CD4-positive, alpha-beta memory T cell (primary cell): ENCODE measurements at places on chromosomes 4 and X. TPM values are rescaled to one million over a fixed set of nuclear protein-coding genes. Genes with fewer than 3 reads are reported as not detected.

- H3K27me3 ChIP-seq, result no peaks in the 10 kb centered on the region
- peak; percentile 2 for DNase-seq
Observed at GRCh38 chr4:55184600-55185523, 59.5 kb upstream of the KDR start.

GRCh38 chr4:15414551-15415091, 13.2 kb upstream of the C1QTNF7 start:
- no peaks in the 10 kb centered on the region for H3K36me3 ChIP-seq
- H3K27me3 ChIP-seq, result no peaks in the 10 kb centered on the region
- H3K4me3 ChIP-seq, result no peak overlapping the region
- peaks cover 22% of the 10 kb centered on the region for H3K4me1 ChIP-seq
- H3K27ac ChIP-seq, result no peak overlapping the region

GRCh38 chrX:154436374-154436982, 476 bp upstream of the GDI1 start:
- H3K4me3 ChIP-seq, result peak overlapping the region; percentile 35
- no peaks in the 10 kb centered on the region for H3K27me3 ChIP-seq
- H3K36me3 ChIP-seq, result peaks cover 7% of the 10 kb centered on the region
- H3K4me1 ChIP-seq, result peaks cover 33% of the 10 kb centered on the region
- DNase-seq, result peak; percentile 67

- H3K27ac ChIP-seq, result peak overlapping the region; percentile 89
- no peaks in the 10 kb centered on the region for H3K27me3 ChIP-seq
- H3K4me1 ChIP-seq, result peaks cover 45% of the 10 kb centered on the region
- peak; percentile 62 for DNase-seq
- H3K36me3 ChIP-seq, result no peaks in the 10 kb centered on the region
Observed at GRCh38 chr4:36243355-36244256, 708 bp downstream of the ARAP2 start.

Gene ENPP6
- not detected for total RNA-seq
